ENCODE measurements at places on chromosomes 13 and 19.

DNA sequence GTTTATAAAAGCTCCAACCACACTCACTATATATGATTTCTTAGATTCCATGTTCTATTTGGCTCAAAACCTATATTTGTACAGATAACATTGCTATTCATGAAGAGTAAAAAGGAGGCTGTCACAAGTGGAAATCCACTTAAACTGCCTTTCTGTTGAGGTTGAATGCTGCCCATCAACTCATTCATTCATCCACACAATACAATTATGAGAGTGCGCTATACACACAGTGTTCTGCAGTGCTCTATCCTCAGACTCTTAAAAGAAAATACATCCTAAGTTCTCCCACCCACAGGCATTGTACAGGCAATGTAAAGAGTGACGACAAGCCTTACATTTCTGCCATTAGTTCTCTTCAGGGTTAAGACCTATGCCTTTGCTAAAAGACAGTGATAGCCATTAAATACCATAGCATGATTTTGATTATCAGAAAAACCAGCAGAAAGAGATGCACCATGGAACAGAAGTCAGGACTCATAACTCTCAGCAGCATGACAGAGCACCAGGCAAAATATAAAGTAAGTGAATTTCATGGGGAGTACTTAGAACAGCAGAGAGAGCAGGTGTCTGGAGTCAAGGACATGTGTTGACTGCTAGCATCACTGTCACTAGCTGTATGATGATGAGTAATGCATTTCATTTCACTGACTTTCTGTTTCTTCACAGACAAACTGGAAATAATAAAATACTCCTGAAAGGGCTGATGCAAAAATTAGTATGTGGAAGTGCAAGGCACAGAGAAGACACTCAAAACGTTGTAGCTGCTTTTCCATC is 218.0 kb downstream of the RBM26 start:
- no peak for DNase-seq

GRCh38 chr19:2171349-2172145 is 7.8 kb downstream of the DOT1L start:
- DNase-seq = peak; percentile 72

DNA sequence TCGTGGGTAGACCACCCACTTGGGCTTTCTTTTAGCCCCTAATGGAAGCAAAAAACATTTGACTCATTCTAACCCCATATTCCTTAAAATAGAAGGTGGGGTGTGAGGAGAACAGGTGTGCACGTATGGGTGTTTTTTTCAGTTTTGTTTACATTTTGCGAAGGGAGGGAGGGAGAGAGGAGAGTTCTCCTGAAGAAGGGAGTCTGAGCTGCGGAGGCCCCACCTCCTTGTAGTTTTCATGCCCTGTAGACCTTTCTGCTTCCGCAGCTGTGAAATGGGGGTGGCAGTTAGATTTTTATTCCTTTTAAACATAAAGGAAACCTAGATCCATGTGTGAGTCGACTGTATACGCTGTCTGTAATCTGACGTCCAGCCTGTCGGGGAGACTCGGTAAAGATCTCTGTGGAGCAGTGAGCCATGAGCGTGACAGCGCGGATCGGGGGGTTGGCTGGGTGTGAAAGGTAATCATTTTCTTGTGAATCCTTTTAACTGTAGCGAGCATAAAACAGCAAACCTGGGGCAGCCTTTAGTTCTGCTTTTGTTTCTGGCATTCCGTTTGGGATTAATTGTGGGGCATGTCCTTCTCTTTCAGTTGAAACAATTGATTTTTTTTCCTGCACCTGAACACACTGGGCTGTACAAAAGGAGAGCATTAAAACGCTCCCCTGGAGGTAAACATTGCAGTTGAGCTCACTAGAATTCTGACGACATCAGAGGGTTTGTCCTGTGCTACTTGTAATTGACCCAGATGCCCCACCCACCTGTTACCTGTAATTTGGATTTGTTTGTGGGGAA is 2.3 kb downstream of the UPF1 start:
- DNase-seq = no peak

GRCh38 chr19:45693106-45693788 is 781 bp downstream of the QPCTL start:
- DNase-seq = peak; percentile 65

DNA sequence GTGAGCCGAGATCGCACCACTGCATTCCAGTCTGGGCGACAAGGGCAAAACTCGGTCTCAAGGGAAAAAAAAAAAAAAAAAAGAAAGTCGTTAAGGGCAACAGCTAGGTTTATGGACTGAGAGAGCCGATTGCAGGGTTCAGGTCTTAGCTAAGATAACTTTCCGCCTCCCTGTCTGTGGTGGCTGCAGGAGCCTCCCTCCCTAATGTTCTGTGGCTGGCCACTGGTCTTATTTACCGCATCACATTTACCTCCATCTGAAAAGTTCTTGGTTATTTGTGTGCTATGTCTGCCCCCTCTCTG is 722 bp upstream of the CRTC1 start:
- DNase-seq = no peak

- DNase-seq = no peak
Measured at GRCh38 chr19:13425151-13425550, 81.1 kb downstream of the CACNA1A start.

GRCh38 chr13:113863524-113864272 is at the start of gene GAS6:
Gene GAS6, minus strand, starts transcription at chr13:113864076. Its CDS starts 156 bp downstream, at chr13:113863920.
- DNase-seq = no peak

- no peak for DNase-seq
Measured at GRCh38 chr13:35164324-35164932, 222.4 kb downstream of the NBEA start.

GRCh38 chr13:111517641-111518010 is 197.2 kb downstream of the TEX29 start:
- no peak for DNase-seq

GRCh38 chr13:50068508-50068907 is 53.3 kb downstream of the KCNRG start:
- DNase-seq = no peak

DNA sequence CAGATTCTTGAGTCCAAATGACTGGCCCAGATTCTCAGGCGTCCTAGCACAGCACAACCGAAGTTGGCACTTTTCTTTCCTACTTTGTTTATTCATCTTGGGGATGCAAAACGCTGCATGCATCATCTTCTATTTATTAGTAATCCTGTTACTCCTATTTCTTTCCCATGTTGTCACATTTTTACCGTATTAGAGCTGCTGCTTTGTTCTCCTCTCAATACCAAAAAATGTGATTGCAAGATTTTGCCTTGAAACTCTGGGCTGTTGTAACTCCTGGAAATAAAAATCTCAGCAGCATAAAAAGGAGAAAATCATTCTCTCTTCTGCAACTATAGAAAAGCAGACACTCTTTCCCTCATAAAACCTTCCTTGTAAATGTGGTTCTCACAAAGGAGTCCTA is 12.9 kb upstream of the IGSF23 start:
- no peak for DNase-seq

GRCh38 chr19:14089412-14089661 is 1.2 kb downstream of the SAMD1 start:
- DNase-seq = no peak

DNA sequence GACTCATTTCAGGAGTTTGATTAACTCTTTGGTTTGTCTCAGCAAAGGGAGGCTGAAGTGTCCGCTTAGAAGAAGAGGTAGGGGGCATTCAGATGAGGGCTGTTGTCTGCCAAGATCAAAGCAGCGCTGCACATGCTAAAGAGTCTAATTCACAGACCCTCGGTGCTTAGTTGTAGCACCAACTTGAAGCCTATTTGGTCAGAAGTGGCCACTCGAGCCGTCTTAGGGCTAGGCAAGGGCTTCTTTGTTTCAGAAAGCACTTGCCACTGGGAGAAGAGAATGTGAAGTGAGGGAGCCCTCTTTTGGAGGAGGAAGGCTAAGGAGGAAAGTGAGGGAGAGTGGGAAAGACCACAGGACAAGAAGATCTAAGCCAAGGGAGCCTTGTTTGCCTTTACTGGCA is 313.4 kb upstream of the TMTC4 start:
- no peak for DNase-seq

DNA sequence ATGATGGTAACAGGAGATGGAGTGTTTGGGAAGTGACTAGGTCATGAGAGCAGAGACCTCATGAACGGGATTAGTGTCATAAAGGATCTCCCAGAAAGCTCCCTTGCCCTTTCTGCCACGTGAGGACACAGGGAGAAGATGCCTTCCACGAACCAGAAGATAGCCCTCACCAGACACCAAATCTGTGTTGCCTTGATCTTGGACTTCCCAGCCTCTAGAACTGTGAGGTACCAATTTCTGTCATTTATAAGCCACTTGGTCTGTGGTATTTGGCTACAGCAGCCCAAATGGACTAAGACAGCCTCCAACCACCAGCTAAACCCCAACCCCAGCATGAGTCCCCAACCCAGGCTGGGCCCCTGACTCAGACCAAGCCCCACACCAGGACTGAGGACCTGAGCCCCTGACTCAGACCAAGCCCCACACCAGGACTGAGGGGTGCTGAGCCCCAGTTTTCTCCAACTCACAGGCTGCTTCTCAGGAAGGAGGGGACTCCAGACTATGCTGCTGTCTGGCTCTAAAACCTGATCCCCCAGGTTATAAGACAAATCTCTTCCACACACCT is 54.1 kb downstream of the PTPRS start:
- no peak for DNase-seq

GRCh38 chr13:42876270-42876714 is 94.9 kb downstream of the FAM216B start:
- DNase-seq = no peak

- no peak for DNase-seq
Measured at GRCh38 chr19:58514564-58515022, 2.8 kb upstream of the SLC27A5 start.

DNA sequence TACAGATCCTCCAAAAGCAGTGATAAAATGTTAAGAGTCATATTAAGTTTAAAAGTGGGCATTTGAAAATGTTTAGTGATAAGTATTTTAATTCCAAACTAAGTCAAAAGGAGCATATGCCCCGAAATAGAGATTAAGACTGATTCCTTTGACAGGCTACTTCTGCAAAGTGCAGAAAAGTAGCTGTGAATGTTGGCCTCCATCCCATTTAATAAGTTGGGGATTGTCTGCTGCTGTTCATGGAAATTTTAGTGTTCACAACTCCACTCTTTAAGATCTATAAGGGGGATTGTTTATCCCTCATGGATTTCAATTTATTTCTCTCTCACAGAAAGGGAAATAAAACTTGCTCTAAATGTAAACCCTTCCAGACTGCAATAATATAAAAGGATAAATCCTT is 278.3 kb downstream of the KCTD12 start:
- no peak for DNase-seq

Measured in activated naive CD8-positive, alpha-beta T cell treated with anti-CD3 and anti-CD28 coated beads, Interleukin-2, amount 50 U/mL, for 16 hours (primary cell).